Renal cortex interstitium (tissue), 15 donors: ENCODE measurements at places on chromosomes 12 and 14.

DNA sequence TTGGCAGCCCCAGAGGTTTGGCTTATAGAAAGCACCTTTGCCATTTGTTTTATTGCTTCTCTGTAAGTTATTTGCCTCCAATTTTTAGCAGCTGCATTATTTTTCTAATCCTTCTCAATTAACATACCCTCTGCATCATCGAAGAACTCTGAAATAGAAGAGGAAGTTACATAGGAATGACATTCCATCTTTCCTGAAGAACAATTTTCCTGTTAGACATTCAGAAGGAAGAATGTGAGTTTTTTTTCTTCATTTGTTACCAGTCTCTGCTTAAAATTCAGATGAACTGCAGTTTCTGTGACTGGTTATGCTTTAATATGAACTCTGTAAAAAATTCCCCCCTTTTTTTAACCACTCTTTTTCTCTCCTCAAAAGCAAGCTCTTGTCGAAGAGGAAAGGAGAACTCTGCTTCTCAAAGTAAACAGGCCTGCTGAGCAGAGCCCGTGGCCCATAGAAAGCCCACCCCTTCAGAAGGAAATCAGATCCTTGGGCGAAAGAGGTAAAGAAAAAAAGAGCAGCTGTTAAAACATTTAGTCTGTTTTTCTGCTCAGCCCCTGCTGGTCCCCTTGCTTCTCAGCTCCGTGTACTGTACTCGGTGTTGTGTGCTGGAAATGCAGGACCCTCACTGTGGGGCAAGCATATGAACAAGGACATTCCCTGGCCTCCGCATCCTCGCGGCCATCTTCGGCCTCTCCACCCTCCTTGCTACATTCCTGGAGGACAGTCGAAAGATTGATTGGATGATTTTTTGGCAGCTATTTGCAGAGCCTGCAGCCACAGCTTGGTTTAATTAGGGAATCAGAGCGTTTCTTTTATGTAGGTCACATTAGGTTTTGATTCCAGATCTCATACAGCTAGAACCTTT is 164.4 kb upstream of the LRIG3 start:
- DNase-seq: no peak

GRCh38 chr12:109641422-109641821 is 67.8 kb downstream of the MVK start:
- DNase-seq: no peak

GRCh38 chr12:133081159-133081780 is 547 bp downstream of the ZNF140 start:
- DNase-seq: no peak

DNA sequence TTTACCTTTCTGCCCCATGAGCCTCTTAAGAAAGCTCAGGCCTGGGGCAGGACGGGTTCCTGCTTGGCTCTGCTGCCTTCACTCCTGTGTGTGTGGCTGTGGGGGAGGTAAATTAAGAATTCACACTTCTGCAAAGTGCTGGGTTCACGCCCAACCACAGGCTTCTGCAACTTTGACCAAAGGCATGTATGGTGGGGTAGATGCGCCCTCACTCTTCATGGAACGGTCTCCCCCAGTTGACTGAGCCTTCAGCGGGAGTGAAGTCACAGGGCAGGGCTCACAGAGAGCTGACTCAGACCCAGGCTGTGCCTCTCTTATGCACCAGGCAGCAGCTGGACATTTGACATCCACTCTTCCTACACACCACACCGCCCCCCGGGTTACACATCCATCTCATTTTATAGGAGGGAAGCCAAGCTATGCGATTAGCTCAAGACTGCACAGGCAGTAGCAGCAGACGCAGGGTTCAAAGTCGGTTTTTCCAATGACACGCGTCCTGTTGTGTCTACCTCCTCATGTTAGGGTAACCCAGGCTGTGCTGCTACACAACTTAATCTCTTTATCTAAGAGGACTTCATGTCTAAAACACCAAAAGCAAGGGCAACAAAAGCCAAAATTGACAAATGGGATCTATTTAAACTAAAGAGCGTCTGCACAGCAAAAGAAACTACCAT is 15.4 kb upstream of the BCL11B start:
- DNase-seq: no peak

DNA sequence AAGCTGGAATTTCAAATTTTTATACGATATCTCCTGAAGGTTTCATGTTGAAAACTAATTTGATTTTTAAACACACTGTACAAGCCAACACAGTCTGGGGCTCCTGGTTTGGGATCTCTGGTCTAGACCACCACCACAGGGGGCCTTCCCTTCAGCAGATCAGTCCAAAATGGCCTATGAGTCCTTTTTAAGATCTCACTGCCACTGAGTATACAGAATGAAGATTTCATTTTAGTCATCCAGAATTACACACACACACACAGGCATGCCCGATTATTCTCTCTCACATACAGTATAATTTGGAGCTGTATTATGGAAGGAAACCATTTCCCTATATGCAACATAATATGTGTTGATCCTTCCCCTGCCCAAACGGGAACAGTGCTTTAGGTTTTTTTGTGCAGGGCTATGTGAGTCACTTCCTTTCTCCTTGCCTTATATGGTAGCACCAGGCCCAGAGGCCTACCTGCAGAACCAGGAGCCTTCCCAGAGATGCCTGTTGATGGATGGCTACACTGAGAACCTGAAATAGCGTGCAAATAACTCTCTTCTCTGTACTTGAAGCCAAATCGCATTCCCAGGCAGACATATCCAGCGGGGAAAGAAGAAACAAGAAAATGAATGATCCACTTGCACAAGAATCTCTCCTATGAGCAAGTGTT is 28.1 kb upstream of the WNK1 start:
- no peak for DNase-seq

- DNase-seq: no peak
These were observed 466.3 kb downstream of the GALC start for GRCh38 chr14:87526731-87527130.

- no peak for DNase-seq
These were observed 353.6 kb downstream of the LRFN5 start for GRCh38 chr14:41960281-41960680.

- DNase-seq: no peak
These were observed 16.0 kb downstream of the C14orf132 start for GRCh38 chr14:96055065-96055752.

DNA sequence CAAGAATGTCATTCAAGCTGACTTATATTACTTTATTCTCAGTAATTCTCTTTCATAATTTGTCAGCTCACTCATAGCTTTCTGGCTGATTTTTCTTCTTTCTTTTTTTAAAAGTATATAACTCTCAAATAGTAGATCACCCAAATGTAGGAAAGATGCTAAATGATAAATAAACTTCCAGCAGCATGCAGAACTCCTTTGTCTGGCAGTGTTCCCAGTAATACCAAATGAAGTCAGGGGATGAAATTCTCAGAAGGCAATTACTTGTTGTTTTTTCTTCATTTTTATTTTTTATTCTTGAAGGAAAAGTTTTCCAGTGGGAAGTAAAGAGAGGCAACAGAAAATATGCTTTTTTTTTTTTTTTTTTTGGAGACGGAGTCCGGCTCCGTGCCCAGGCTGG is 133.3 kb upstream of the SLCO1C1 start:
- DNase-seq: no peak

GRCh38 chr12:120167529-120168095 is 26.9 kb downstream of the GCN1 start:
- no peak for DNase-seq

- no peak for DNase-seq
These were observed 2.4 kb downstream of the RNASE8 start for GRCh38 chr14:21059842-21060613.

DNA sequence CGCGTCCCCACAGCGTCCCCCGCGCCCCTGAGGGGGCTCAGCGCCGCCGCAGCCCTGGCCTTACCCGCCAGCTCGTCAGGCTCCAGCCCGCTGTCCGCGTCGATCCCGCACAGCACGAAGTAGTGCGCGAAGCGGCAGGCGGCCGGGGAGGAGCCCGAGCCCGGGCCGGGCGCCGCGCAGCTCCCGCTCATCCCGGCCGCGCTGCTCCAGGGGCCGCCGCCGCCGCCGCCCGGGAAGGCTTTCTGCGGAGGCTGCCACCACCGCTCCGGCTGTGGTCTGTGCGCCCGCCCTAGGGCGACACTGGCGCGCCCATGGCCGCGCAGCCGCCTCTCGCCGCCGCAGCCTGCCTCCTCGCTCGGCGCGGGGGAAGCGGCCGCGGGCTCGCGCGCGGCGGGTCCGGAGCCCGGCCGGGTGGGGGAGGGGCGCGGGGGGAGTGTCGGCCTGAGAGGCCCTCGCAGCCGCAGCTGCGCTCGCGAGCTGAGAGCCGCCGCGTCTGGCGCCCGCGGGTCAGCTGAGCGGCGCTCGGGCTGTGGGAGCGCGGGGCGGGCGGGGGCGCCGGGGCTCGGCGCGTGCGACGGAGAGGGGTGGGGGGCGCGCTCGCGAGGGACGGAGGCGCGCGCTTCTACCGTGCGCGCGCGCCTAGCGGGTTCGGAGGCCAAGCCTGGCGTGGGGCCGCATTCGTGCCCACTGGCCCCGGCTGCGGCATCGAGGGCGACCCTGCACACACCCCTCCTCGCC is at the start of gene DENND5B:
Gene DENND5B (minus strand): TSS at position 495 of the 738 bp plus-strand sequence. CDS start 304 bp downstream, at position 191.
- peak; percentile 81 for DNase-seq

- DNase-seq: peak; percentile 41
These were observed 146.8 kb upstream of the LRIG3 start for GRCh38 chr12:59067083-59067482.

- no peak for DNase-seq
These were observed 57.8 kb downstream of the TMEM117 start for GRCh38 chr12:43893670-43894069.
